ENCODE measurements at places on chromosomes 16 and 17.

DNA sequence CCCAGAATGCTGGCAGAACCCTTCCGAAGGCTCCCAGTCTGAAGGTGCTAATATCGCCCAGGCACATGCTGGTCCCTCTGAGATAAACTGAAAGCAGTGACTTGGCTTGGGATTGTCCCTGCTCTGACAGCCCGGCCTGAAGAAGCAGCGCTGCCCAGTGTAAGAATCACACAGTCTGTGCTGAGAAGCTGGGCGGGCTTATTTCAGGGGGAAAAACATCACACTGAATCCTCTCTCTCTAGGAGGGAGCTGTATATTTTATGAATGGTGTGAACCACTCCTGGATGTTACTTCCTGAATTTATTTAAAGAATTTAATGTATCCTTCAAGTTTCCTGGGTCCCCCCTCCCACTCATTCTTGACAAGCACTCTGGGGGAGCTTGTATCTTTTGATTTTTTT, 36.3 kb downstream of the GAS7 start:
- DNase-seq: no peak

- no peak for DNase-seq
Observed at GRCh38 chr17:58998871-58999270, 107.8 kb downstream of the TRIM37 start.

- DNase-seq: no peak
Observed at GRCh38 chr17:51803161-51803560, 355.4 kb downstream of the CA10 start.

GRCh38 chr17:15981208-15981607, 18.3 kb downstream of the ZSWIM7 start:
- DNase-seq: peak; percentile 43

DNA sequence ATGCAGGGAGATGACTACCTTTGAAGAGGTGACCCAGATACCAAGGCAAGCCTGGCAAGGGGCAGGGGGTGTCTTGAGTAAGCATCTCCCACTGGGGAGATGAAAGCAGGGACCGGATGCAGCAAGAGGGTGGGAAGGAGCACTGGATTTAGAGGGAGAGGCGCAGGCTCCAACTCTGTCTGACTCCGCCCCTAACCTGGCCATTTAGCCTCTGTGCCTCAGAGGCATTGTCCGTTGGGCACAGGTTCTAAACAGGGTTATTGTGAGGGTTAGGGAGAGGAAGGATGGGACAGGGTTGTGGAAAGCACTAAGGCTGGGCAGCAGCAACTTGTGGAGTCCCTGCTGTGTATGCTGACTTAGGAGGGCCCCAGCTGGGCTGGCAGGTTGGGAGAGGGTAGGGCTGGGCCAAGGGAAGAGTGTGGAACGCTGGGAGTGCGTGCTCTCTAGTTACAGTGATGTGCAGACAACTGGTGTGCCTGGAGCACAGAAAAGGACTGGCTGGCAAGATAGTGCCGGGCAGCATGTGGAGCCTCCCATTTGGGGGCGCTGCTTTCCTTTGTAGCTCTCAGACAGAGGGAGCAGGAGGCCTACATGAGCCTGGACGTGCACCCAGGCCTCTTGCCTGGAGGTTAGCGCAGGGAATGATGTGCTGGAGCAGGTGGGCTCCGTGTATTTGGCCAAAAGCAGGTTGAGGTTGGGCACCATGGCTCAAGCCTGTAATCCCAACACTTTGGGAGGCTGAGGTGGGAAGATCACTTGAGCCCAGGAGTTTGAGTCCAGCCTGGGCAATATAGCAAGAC, 26.2 kb downstream of the TBX2 start:
- DNase-seq: no peak

- no peak for DNase-seq
Observed at GRCh38 chr16:57876210-57876609, 73.9 kb upstream of the KIFC3 start.

DNA sequence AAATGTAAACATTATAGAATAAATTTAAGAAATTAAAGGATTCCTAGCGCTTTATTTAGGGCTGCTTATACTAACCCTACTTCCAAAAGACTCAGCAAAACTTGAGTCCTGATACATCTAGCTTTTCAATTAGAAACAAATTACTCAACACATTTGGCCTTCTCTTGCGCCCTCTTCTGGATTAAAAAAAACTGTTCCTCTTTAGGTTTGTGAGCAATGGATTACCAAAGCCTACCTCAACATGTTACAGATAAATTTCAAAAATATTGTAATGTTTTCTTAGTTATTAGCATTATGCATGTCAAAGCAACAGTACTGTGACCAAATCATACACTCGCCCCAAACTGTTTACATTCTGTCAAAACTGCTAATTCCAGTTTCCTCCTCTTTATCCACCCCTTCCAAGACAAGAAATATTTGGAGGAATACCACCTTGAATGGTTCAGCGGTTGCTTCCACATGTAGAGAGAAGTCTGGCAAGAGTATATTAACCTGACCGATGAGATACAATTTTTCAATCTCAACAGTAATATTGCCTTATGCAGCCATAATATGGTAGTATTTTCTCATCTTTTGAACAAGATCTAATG, 2.7 kb downstream of the NUFIP2 start:
- peak; percentile 50 for DNase-seq

DNA sequence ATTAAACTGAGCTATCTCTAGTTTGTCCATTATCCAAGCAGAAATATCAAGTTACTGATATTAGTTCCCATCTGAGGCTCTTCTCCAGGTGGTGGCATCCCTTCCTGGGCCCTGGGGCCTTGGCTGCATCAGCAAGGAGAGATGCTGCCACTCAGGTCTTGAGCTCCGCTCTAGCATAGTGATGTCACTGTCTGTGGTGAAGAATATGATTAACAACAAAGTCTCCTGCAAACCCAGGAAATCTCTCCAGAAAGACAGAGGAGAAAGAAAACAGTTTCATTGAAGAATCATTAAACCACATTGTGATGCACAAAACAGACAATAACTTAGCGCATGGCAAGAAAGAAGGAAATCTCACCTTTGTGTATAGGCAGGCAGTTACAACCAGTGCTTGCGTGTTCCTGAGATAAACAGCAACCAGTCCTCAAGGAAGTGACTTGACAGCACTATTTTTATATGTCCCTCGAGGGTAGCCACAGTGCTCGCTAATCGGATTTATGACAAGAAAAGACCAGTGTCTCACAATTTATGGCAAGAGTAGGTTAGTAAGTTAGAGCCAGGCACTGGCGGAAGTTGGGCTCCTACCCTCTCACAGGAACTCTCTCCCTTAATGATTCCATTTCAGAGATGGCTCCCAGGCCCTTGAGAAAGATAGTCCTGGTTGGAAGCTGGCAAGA, 151.1 kb downstream of the AHSP start:
- no peak for DNase-seq
